ENCODE measurements at places on chromosomes 5 and 9.

DNA sequence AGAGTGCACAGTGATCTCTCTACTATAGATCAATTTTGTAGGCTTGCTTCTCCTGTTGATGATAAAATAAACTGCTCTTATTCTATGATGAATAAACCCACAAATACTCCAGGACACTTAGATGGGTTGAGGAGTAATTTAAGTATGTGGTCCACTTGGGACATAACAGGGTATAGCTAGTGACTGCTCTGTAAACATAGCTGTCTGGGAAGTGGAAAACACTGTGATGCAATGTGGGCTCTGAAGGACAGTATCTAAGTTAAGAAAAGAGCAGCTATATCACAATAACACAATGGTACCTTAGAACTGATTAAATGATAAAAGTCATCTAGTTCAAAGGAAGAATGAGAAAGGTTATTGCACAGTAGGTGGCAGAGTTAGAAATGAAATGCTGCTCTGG is 294.3 kb upstream of the HAPLN1 start:
- DNase-seq: no peak

DNA sequence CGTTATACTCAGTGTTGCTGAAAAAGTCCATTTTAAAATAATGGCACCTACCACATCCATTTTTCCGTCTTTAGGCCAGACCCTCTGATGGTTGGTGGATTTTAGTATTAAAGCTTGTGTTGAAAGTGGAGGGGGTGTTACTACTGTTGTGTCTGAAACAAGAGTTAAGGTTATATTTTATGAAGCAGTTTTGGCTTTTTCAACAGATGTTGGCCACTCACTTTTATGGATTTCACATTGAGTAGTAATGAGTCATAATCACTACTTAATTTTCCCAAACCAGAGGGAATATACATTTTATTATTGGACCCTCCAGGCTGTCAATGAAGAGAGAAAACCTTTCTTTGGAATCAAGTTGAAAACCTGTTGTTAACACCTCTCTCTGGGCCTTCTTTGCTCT is 88.0 kb downstream of the TRIO start:
- no peak for DNase-seq

GRCh38 chr9:70573308-70573707 is 158.9 kb upstream of the KLF9 start:
- no peak for DNase-seq

GRCh38 chr9:35972093-35972492 is 14.1 kb upstream of the OR2S2 start:
- no peak for DNase-seq

DNA sequence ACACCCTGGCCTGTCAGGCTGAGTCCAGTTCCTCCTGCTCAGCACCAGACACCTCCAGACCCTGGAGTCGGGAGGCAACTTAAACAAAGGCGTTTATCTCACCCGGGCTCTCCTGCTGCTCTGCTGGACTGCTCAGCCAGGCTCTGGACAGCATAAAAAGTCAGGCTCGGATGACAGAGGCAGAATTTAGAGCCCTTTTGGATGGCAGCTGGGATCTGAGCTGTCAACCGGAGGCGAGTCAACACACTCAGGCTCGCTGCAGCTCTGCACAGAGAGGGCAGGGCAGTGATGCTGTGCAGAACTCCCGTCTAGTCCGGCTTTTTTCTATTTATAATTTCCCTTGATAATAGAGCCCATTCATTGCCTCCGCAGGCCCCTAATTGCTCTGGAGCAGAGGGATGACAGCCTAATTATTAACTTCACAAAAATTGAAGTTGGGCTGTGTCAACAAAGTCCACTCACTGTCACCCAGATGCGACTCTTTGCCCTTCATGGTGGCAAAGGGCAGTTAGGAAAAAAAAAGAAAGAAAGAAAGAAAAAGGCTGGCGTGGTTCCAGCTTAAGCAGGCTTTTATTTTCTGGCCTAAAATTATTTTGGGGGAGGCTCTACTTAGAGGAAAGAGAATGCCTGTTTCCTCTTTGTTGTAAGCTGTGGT is 37.6 kb downstream of the STC2 start:
- no peak for DNase-seq

DNA sequence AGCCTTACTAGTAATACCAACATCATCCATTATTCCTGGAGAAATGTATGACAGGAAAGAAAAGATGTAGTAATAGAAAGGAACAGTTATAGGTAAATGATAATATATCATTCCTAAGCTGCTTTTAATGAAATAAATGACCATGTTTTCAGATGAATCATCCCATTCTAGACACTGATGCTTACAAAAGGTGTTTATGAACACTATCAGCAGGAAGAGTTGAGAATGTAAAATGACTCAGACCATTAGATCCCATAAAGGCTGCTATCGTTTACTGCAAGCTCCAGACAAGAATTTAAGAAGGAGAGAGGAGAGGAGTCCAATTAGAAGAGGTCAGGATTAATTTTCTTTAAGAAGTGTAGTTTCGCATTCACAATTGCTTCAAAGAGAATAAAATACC is 1033.5 kb downstream of the EFNA5 start:
- DNase-seq: no peak

Data from prostate gland (tissue), 2 donors.